ENCODE measurements at places on chromosomes 16 and 17. TPM values are rescaled to one million over a fixed set of nuclear protein-coding genes. Genes with fewer than 3 reads are reported as not detected.

DNA sequence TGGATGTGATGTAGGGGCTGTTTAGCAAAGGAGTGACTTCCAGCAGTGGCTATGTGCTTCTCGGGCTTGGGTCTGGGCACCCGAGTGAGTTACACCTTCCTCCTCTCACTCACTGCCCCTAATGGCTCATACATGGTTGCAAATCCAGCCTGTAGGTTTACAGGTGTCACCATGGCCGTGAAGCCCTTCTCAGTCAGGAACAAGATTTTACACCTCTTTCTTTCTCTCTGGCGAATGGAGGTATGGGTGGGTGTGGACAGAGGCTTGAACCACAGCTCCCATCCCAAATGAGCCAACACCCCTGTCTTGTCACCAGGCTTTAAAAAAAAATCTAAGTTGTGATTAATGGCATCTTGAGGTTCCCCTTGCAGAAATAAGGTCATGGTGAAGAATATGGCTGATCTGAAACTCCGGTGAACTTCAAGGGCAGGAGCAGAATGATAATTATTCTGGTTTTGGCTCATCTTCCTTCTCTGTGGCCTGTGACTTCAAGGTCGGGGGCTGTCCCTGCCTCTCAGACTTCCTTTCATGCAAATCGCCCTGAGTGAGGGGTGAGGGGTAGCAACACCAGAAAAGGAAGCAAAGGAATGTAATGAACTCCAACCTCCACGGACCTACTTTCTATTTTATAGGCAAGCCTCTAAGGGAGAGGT lies 331.2 kb downstream of the MAF start:
- no peak for DNase-seq

GRCh38 chr16:69523566-69524305 lies 42.0 kb upstream of the NFAT5 start:
- no peak for DNase-seq

Gene PLXDC1
- total RNA-seq: 13.9 TPM

DNA sequence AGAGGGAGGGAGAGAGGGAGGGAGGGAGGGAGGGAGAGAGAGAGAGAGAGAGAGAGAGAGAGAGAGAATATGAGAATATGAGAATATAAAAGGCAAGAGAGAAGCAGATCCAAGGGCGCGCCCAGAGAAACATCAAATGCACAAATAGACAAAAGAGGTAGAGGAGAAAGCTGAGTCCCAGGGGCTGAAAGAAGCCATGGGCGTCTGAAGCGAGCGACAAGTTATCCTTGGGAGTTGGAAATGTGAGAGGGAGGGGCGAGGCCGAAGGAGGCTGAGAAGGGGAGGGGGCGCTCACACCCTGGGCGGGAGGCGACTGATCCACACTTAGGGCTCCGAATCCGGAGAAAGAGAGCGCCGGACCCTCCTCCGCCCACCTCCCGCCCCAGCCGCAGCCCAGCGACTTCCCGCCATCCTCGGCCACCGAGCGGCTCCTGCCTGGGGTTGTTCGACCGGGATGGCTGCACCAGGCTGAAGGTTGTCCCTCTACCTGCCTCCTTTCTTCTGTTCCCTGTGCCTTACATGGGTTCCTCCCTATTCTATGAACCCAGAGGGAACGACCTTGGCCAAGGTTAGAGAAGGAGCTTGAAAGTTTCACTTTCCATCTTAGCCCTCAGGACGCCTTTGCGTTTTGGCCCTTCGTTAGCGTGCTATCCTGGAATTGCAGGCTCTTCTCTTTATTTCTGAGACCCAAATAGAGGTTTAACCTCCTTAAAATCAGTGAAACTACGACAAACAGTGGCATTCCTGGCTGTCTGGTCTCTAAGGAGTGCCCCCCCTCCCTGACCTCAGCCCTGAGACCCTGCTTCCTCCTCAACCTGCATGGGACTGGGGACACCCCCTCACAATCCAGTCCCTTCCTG lies 21.2 kb upstream of the HOXB9 start:
- DNase-seq: no peak

DNA sequence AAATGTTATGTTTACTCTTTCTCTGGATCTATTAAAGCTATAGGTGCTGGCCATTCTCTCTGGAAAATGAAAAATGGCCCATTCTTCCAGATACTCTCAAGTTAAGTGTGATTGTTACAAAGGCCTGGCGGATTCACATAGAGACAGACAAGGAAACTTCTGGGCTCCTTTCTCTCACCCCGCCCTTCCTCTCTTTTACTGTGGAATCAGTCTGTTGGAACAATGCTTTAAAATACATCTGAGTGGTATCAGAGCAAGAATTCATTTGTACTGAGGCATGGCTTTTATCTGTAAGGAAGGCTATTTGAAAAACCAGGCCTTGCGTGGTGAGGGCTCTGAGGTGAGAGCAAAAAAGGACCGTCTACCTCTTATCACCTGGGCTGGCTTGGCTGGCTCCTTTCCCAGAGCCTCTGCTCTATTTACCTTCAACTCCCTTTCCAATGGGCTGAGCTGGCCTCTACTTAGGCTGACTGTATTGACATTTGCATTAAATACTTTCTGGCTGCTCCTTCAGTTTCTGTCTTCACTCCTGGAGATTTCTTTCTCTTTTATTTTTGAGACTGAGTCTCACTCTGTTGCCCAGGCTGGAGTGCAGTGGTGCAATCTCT lies 274.0 kb downstream of the PHKB start:
- no peak for DNase-seq

DNA sequence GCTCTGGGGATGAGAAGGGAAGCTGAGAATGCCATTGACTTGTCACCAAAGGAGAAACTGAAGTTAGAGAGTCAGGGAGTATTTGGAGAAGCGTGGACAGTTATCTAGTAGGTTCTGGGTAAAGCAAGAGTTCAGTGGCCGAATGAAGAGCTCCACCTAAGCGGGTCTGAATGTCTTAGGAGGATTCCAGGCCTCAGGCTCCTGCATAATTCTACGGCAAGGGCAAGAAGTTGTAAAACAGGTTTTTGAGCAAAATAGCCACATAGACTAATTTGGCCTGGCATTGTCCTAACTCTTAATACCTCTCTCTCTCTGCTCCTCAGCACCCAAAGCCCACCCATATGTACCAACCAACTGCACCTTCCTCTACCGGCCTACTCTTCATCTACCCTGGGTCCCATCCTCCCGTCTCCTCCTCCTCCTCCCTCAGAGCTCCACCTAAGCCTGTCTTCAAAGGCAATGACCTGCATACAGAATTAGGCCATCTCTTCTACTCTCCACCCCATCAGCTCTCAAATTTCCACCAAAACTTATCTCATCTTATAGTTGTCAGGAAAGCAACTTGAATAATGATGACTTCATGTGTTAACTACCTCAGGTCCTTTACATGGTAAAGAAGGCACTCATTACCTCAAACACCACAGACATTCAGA lies 42.0 kb upstream of the KCNJ2 start:
- DNase-seq: no peak

GRCh38 chr17:56298846-56299245 lies 145.6 kb downstream of the ANKFN1 start:
- no peak for DNase-seq

Gene WFIKKN1
- total RNA-seq: 1.5 TPM

Gene SOCS1
- 54.5 TPM for total RNA-seq

DNA sequence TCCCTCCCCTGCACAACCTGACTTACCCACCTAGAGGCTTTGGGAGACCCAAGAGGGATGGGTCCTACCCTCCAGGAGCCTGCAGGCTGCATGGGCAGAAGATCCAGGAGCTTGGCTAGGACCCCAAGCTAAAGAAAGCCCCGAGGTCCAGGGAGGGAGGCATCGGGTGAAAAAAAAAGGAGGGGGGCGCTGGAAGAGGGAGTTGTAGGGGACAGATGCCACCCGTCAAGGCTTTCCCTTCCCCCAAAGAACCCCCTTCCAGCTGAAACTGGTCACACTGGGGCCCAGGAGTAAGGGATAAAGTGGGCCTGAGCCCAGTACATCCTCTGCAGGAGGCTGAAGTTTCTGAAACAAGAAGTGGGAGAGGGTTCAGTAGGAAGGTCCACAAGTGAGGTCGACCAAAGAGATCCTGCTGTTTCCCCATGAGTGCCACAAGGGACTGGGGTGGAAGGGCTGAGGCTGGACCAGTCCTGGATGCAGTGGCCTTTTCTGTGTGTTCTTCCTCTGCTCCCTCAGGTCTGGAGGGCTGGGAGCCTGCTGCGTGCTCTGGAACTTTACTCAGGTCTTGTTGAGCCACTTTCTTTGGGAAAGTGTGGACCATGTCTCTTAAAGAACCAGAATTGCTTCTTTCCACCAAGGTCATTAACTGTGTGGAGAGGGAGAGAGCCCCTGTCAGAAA lies 14.2 kb upstream of the CBFB start:
- DNase-seq: no peak

DNA sequence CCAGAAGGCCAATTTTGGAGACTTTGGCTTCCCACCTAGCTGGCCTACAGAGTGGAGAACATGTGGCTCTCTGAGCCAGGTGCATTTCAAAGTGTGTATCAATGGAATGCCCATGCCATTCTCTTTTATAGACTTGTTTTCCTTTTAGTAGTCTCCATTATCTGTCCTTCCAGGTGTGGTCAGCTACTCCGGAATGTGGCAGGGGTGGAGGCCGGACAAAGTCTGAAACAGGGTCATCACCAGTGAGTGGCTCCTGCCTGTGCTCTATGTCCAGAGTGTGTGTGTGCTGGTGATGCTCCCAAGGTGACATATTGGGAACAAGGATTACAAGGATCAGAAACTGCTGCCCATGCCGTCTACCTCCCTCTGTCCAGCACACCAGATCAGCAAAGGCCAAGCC lies 3.8 kb upstream of the TMEM220 start:
- DNase-seq: no peak

DNA sequence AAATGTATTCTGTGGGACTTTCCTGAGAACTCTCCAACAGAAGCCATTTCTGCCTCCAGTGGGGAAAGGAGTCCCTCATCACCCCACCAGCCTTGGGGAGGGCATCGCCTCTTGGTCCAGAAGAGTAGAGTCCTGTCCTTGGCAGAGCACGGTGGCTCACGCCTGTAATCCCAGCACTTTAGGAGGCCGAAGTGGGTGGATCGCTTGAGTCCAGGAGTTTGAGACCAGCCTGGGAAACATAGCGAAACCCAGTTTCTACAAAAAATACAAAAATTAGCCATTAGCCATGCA lies 41.0 kb downstream of the LYRM1 start:
- DNase-seq: no peak

- DNase-seq: no peak
Measured at GRCh38 chr17:77141846-77142449, 1.2 kb downstream of the SEC14L1 start.

Gene RNF112
- total RNA-seq: 0.76 TPM

DNA sequence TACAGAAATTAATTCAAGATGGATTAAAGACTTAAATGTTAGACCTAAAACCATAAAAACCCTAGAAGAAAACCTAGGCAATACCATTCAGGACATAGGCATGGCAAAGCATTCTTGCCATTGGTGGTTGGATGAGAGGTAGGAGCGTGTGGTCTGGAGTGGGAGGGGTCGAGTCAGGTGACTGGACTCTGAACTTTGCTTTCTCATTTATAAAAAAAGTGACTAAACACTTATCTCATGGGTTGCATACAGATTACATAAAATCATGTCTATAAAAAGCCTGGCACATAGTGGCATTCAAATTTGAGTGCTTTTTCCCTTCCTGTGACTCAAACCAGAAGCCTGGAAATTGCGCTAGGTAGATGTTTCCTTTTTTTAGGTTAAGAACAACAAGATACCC lies 159.7 kb upstream of the SHISA6 start:
- DNase-seq: no peak

DNA sequence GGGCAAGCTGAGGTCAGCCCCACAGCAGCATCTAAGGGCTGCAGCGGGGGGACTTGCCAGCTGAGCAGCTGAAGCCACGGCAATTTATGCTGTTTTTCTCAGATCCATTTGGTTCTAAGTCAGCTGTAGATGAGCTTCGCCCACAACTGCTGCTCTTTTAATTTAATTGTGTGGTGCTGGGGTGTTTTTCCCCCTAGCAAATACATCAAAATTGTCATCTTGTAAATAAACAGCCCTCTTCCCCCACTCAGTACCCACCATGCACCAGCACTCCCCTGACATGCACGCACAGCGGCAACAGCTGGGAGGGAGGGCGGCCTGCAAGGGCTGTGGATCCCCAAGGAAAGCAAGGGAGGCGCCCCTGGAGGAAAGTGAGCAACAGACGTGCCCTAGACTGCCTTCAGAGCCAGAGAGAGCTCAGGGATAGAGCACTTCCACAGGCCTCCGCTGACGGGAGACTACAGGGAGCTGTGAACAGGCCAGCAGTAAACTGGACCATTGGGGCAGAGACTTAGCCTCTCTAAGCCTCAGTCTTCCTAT lies 149.5 kb downstream of the TMEM132E start:
- DNase-seq: no peak

DNA sequence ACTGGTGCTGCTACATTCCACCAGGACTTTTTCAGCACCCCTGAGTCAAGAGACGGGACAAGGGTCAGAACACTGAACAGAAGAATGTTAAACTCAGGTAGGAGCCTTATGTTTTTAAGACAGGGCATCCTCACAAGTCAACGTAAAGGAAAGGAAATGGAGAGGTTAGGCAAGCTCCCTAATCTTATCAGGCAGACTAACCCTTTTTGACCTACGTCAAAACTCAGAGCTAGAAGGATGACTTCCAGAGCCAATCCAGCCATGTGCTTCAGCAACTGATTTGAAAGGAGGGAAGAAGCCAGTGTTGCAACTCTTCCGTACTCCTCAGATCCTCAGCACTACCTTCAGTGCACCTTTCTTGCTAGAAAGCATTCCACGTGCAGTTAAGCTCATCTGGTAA lies 46.8 kb downstream of the REXO5 start:
- DNase-seq: no peak

GRCh38 chr17:79985361-79985942 lies 50.2 kb downstream of the TBC1D16 start:
- no peak for DNase-seq

- DNase-seq: no peak
Measured at GRCh38 chr17:6570731-6571451, 14.5 kb upstream of the PITPNM3 start.

GRCh38 chr17:20234276-20234675 lies 225.1 kb downstream of the SPECC1 start:
- peak; percentile 29 for DNase-seq

Gene NEUROD2
- not detected for total RNA-seq

Gene CDK5R1
- total RNA-seq: 18.5 TPM

- DNase-seq: no peak
Measured at GRCh38 chr16:65315081-65315780, 193.4 kb upstream of the CDH11 start.

- DNase-seq: no peak
Measured at GRCh38 chr17:50209472-50210239, 8.2 kb upstream of the COL1A1 start.

GRCh38 chr17:73192206-73192893 lies 505 bp upstream of the COG1 start:
- peak; percentile 58 for DNase-seq

- no peak for DNase-seq
Measured at GRCh38 chr17:34412965-34413441, 50.0 kb upstream of the CCL1 start.

DNA sequence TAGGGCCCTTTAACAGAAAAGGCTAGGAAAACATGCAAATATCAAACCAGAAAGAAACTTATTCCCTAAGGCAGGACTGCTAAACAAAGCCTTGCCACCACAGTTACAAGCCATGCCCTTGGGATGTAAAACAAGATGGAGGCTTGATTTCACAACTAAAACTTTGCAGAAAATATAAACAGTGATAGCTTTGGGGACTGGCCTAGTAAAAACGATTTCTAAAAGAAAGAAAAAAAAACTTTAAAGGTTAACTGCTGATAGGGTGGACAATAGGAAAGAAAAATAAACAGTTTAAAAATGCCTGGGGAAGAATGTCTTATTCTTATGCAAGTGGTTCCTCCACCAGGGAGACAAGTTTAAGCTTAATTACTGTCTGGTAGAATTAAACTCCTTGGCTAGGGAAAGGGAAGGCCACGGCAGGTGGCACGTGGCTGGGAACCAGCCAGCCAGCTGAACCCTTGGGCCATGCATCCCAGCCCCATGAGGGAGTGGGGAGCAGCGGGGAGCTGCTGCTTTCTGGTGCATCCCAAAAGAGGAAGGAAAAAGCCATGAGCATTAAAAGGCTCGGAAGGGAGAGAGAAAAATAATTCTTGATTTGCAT lies 10.7 kb upstream of the TMC5 start:
- DNase-seq: no peak
